ENCODE measurements at places on chromosomes 5 and 9.

DNA sequence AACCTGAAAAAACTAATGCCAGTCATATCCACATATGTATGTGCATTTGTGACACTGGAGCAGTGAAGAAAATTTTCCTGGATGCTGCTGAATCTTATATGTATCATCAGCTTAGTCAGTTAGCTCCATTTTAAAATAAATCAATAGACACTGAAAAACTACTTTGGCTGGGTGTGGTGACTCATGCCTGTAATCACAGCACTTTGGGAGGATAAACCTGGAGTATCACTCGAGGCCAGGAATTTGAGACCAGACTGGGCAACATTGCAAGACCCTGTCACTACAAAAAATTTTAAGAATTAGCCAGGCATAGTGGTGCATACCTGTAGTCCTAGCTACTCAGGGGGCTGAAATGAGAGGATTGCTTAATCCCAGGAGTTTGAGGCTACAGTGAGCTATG, 511.0 kb upstream of the TLE4 start:
- DNase-seq: no peak

DNA sequence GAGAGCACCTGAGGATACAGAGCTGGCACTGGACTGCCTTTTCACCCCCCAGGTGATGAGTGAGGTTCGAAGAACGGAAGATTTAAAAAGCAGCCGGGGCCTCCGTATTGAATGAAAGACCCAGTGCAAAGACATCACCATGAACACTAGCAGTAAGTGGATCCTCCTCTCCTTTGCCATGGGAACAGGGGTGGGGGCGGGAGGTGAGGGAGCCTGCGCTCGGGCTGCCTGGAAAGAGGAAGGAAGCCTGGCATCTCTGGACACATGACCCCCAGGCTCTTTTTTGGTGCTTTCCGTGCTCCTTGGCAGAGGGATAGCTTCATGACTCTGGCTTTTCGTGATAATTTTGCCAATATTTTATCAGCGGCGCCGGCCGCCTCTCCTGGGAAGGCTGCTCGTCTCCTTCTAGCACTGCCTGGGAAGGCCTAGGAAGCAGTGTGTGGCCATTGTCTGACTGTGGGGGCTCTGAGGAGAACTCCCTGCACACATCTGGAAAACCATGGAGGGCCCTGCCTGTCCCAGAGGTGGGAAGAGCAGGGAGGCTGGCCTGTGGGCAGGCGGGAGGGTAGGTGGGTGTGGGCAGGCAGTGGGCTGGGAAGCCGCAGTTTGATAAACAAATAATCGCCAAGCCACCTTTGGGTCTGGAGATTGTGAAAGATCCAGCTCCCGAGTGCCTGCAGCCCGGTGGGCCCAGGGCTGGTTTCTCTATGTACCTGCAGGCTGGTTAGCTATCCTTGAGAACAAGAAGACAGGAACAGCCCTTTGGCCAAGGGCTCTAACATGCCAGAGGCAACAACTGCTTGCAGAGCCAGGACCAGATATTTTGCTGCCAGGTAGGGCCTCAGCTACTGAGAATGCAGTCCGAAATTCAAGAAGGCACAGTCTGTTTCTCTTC, 911 bp downstream of the ABLIM3 start:
- DNase-seq: peak; percentile 51

DNA sequence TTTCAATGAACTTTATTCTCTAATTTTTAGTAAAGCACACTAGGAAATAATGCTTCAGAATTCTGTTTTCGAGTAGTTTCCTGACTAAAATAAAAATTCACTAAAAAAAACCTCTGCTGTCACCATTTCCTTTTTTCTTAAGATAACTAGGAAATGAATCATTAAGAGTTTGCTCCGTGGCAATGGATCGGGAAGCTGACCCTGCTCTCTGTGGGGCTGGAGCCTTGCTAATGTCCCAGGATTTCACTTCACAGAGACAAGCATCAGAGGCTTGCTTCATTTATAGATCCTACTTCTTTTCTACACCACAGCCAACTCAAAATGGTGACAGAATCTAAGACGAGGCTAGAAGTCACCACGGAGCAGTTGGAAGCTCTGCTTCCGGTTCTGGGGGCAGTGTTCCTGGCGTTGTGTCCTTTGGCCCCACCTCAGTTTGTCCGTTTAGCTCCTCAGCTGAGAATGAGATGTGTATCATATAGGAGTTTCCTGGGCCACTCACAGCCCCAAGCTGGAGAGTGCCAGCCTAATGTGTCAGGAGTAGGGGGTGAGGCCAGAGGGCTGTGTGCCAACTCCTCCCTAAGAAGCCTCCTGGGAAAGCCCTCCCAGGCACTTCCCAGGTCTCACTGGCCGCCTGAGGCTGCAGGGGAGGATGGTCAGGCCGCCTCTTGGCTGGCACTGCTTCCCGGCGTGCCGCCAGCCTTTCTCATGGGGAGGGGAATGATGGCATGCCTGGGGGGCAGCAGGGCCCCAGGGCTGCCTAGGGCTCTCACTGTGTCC, 19.6 kb downstream of the TENT4A start:
- peak; percentile 73 for DNase-seq

GRCh38 chr5:178093134-178093533, 20.2 kb upstream of the N4BP3 start:
- DNase-seq: no peak

DNA sequence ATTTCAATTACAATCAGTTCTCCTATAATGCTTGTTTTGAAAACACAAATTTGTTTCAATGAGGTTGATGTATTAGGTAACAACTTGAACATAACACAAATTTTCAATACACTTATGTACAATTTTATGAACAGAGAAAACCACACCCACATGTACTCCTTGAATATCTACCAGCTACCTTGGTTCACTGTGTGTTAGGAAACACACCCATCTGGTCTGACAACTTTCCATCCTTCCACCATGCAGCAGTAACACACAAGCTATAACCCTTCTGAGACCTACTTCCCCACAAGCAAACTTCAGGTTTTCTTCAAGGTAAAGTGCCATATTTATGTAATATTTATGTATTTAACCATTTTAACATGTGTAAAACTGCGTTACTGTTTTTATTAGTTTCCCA, 36.4 kb upstream of the UBQLN1 start:
- no peak for DNase-seq

DNA sequence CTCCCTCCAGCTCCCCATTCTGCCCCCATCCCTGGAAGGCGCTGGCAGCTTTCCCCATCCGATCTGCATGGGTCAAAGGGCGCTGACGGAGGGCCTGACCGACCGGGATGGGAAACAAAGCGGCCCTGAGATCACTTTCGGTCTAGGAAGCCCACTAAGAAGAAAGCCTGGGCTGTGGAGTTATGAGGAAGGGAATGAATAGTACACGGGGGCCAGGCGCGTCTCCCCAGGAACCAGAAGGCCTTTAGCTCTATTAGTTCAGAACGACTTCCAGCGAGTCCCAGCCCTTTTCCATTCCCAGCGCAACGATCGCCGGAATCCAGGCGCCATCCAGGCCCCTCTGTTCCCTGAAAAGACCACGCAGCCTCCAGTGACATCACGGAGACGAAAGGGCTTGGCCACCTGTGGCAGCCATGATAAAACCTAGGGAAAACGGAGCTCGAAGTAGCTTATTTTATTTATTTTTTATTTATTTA, 70.1 kb upstream of the CCDC180 start:
- DNase-seq: no peak

DNA sequence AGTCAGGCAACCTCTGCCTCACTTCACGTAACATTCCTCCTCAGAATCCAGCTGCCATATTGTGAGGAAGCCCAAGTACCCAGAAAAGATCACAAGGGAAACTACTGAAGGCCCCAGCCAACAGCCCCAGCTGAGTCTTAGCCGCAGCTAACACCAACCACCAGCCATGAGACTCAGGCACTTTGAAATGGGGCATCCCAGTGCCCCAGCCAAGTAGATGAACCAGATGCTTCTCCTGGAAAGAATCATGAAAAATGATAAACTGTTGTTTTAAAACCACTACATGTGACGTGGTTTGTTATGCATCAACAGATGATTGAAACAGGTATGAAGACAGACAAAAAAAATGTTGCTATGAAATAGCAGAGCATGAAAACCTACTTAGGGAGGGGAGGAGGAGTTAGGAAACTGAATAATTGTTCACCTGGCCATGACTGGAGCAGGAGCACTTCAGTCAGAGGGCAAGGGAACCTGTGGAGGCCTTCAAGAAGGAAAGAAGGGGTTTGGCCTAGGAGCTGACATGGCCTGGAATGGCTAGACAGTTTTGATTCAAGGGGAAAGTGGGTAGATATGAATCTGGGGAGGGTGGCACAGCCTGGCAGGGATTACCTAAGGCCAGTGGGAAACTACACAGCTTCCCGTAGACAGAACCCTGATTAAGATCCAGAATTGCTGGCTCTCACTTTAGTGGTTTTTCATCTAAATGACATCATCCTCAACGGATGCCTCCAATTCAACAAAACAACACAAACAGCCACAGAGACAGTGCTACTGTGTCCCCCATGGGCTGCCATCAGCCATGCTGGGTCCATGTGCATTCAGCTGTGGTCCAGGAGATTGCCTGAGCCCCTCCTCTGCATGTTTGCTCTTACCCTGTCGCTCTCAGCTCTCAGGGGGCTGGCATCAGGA, 211.6 kb downstream of the SYK start:
- no peak for DNase-seq

DNA sequence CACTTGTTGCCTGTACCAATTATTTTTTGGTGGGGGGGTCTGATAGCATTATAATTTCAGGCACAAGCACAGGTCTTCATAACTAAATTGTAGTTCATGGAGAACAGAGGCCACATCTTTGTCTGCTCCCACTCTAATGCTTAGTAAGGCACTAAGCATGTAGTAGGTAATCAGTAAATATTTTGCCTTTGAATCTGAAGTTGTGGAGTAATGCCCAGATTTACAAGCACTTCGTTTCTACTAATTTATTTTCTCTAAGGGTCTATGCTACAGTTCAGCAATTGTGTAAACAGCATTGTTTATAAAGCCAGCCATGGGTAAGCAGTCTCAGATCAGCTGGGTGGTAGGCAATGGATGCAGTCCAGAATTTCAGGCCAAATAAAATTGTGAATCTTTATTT, 78.6 kb downstream of the GRIA1 start:
- DNase-seq: no peak

- no peak for DNase-seq
These were observed 106.1 kb upstream of the FGF10 start for GRCh38 chr5:44495280-44495679.

GRCh38 chr9:94664801-94665200, 25.5 kb upstream of the FBP1 start:
- no peak for DNase-seq

GRCh38 chr5:160291467-160291866, 20.9 kb downstream of the CCNJL start:
- no peak for DNase-seq

DNA sequence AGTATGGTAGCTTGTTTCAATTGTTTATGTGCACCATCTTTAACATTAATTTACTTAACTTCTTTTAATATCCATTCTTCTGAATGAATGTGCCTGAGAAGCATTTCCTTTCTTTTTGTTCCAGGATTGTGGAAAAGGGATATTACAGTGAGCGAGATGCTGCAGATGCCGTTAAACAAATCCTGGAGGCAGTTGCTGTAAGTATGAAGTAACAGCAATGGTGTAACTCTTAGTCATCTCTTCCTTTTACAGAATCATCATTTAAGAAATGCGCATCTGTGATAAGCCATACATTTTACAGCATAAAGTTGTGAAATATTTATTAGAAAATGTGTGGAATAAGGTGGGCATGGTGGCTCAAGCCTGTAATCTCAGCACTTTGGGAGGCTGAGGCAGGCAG, 117.7 kb downstream of the STARD4 start:
- DNase-seq: peak; percentile 48

DNA sequence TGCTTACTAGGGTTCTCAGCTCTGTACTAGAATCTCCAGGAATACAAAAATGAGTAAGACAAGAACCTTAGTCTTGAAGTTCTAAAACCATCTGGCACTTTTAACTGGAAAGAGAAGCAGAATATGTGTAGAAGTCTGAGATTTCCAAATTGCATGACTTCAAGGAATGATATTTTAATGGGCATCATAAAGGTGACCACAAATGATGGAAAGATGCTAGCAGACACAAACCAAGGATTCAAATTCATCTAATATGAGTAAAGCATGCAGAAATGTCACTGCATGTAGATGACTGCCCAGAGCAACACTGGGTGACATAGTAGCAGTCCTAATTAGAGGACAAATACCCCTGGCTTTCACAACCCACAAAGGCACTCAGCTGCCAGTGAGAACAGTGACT, 117.2 kb downstream of the RPS23 start:
- peak; percentile 17 for DNase-seq

DNA sequence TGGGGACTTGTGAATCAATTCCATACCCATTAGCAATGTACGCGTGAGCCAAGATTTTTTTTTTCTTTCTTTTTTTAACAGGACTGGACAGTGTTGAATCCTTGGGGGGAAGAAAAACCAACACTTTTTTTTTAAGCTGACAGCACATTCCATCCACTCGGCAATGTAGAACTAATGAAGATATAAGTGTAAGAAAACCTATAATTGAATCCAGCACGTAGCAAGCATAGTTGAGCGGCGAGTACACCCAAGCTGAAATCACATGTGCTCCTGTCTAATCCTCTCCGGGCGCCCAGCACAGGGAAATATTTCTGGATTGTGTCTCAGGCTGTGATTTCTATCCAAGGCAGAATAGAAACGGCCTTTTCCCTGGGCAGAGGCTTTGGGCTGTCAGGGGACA, 118.2 kb downstream of the BOD1 start:
- DNase-seq: peak; percentile 84

- DNase-seq: no peak
These were observed 2.7 kb downstream of the UBAC1 start for GRCh38 chr9:135958485-135958884.

GRCh38 chr9:26892251-26893029, at the start of gene CAAP1:
Gene CAAP1 (minus strand): TSS chr9:26892802. CDS start chr9:26892715, 87 bp downstream.
- peak; percentile 98 for DNase-seq

- no peak for DNase-seq
These were observed 21.6 kb upstream of the FBN2 start for GRCh38 chr5:128559300-128560297.

Measured in AG20443 (cell line).